ENCODE measurements at places on chromosomes 5 and 9.

DNA sequence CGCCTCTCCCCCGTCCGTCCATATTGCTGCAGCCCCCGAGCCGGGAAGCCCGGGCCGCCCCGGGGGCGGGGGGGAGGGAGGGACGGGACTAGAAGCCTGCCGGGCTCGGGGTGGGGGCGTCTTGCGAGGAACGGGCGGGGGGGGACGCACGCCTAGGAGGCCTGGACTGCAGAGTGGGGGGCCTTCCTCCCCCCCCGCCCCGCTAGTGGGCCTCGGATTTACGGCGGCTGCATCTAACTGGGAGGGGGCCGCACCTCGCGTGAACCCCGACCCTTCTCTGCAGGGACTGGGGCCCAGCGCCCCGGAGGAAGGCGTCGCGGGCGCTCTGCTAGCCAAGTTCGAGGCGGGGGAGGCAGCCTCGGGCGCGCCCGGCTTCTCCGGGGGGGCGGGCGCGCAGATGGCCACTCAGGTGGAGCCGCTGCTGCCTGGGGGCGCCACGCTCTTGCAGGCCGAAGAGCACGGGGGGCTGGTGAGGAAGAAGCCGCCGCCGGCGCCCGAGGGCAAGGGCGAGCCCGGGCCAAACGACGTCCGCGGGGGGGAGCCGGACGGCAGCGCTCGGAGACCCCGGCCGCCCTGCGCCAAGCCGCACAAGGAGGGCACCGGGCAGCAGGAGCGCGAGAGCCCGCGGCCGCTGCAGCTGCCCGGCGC, at the start of gene LARP1:
LARP1 (plus strand) TSS at position 17 of the 648 bp plus-strand sequence; CDS start at position 398, 381 bp downstream.
- peak; percentile 31 for DNase-seq

GRCh38 chr5:128284236-128284635, 200.7 kb downstream of the SLC12A2 start:
- no peak for DNase-seq

DNA sequence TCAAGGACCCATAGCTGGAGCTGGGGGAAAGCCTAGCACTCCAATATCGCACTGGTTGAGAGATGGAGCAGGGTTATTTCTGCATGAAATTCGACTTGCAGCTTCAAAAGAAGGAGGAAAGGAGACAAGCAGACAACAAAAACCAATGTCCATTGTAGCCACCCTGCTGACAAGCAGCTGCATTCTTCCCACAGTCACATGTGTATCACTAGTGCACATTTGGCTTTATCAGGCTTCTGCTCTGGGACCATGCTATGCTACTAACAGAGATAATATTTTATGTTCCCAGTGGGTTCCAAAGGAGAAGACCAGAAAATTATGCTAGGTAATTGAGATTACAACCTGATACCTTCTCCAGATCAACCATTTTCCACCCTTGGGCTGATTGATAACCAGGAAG, 59.7 kb downstream of the MFAP3 start:
- no peak for DNase-seq

DNA sequence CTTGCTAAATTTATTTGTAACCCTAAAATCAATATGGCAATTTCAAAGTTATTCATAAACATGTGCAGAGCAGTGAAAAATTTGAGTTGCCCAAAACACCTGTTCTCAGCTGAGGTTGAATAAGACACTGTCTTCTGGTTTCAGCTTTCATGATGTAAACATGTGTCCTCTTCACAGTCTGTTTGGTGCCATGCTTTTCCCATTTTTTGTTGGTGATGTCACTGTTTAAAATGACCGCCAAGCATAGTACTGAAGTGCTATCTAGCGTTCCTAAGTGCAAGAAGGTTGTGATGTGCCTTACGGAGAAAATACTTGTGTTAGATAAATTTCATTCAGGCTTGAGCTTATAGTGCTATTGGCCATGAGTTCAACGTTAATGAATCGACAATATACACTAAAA, 580.8 kb downstream of the ACTL7B start:
- DNase-seq, result no peak

GRCh38 chr9:130212543-130213297, 40.5 kb downstream of the NCS1 start:
- DNase-seq, result no peak

DNA sequence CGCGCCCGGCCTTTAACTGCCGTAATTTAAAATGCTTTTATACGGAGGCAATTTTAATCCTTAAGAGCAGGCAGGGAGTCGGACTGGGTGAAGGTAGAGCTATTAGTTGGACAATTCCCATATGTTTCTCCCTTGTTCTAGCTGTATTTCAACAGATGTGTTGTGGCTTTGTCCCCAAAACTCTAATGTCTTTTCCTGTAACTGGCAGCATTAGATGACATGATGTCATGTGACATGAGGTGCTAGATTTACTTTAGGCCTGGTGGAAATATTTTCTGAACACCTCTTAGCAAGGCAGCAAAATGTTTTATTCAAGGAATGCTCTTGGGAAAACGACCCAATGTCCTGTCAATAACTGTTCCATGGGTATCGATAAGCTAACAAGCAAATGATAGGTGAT, 8.5 kb downstream of the MYO10 start:
- DNase-seq, result no peak

GRCh38 chr9:110820381-110820780, 151.8 kb downstream of the MUSK start:
- no peak for DNase-seq

DNA sequence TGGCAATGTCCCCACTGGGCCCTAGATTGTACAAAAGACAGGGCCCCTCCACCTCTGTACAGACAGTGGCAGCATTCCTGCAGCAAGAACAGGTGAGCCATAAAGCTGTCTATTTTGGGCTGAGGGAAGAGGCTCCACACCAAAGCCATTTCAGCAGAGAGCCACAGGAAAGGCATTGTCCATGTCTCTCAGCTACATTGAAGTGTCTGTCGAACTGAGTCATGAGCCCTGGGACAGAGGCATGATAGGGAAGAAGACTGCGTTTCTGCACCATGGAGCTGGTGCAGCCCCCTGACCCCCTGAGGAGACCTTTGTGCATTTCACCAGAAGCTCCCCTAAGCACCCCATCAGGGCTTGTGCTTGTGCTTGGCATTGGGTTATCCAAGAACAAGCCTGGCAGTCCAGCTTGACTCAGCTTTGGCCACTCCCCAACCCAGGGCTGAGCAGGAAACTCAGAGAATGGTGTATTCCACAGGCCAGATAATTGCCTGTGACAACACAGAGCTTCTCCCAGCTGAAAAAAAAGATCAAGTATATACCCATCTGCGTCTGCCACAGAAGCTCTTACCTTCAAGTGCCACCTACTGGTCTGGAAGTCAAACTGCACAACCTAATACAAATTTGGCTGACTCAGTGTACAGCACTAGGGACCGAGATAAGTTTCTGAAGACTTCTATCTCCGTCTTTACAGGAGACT, 5.9 kb upstream of the FRMD3 start:
- DNase-seq, result peak; percentile 47

DNA sequence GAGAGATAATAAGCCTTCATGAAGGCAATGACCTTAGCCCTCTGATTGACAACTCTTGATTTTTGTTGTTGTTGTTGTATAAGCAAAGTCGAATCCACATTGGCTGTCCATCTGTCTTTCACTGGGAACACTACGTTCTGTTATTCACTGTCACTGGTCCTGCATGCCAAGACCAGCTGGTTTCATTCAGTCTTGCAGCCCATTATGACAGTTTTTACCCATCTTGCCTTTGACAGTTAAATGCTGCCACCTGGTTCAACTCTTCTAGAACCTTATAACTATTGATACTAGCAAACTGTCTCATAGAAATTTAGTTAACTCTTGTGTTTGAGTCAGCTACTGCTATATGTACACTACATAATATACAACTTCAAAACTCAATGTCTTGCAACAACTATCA, 382.3 kb upstream of the CDH10 start:
- DNase-seq, result no peak

GRCh38 chr5:87368601-87369000, 44.1 kb downstream of the CCNH start:
- DNase-seq, result no peak

DNA sequence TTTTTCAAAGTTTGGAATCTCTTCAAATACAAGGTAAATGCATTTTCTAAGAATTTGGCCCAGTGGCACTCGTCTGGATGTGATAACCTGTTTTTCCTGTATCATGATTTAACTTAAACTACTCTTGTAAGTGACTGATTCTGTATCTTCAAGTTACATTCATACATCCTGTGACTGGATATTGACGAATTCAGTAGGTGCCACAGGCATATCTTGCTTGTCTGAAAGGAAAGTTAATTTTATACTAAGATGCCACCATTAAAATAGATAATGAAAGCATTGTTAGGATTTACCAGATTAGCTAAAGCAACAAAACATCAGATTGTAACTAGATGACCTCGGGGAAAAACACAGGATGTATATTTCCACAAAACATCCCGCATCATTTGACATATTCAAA, 175.3 kb upstream of the ZNF608 start:
- DNase-seq, result no peak

DNA sequence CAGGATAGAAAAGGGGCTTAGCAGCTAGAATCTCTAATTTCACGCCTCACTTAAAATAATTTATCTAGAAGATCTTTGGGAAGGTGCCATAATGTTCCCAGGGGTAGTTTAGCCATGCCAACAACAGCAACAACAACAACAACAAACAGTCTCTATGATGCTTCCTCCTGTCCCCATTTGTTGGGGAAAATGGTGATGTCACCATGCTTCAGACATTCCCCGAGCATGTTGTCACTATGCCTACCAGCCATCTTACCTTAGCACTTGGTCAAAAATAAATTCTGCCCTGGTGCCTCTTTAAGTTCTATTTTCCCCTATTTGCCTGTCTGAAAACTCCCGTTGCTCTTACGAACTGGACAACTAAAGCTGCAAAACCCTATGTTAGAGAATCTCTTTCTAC, 76.6 kb downstream of the KCNN2 start:
- no peak for DNase-seq

DNA sequence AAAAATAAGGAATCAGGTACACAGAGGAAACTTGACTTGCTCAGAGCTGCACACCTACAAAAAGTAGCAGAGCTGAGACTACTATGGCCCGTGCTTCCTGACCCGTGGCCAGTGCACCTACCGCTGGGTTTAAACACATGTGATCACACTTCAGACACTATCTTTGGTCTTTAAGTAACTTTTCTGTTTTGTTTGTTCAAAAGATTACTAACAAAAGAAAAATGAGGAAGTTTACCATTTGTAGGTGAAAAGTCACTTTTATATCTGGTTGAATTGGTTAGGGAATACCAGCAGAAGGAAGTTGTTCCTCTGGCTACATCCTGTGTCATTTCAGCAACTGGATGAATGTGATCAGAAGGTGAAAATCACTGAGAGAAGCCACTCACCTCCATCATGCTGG, 6.5 kb upstream of the SYK start:
- no peak for DNase-seq

GRCh38 chr5:66906021-66906420, 290.6 kb downstream of the CD180 start:
- DNase-seq, result no peak

- no peak for DNase-seq
Observed at GRCh38 chr5:149257889-149258705, 13.6 kb upstream of the AFAP1L1 start.

DNA sequence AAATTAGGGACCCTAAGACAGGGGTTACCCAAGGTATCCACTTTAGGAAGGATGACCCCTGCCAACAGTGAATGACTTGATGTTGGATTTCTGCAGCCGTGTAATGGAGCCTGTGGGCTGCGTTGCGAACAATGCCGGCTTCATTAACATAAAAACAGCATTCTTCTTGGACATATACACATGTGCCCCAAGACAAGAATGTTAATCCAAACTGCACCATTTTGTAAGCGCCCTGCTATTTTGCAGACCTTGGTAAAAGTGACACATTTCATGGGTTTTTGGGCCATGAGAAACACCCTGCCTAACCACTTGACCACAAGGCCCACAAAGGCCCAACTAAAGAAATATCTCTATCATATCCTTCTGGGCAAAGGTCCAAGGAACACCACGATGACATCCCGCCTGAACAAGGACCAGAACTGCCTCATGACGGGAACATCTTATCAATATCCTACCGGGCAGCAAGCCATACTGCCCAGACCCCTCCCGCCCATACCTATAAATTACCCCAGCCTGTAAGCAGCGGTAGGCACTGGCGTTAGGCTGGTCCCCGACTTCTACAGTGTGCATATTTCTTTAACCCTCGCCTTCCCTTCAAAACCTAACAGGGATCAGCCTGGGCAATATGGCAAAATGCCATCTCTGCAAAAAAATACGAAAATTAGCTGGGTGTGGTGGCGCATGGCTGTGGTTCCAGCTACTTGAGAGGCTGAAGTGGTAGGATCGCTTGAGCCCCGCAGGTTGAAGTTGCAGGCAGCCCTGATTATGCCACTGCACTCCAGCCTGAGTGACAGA, 9.7 kb upstream of the PDCD1LG2 start:
- DNase-seq, result no peak

DNA sequence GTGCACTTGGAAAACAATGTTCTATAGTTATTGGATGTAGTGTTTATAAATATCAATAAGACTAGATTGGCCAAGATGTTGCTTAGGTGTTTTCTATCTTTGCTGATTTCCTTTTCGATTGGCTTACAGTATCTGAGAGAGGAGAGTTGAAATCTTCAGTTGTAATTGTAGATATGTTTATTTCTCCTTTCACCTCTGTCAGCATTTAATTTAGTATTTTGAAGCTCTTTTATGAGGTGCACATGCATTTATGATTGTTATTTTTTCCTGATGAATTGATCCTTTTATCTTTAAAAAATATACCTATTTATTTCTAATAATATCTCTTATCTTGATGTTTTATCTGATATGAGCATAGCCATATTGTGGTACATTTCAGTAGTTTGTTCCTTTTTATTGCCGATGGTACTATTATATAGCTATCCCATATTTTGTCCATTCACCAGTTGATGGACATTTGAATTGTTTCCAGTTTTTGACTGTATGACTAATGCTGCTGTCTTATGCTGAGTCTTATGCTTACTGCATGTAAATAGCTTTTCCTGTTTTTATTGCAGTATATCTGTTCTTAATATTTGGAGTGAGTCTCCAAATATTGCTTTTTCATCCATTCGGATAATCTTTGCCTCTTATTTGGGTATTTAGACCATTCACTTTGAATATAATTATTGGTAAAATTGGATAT, 34.7 kb downstream of the ERCC6L2 start:
- DNase-seq, result no peak

GRCh38 chr5:133510634-133511262, 101.6 kb downstream of the FSTL4 start:
- no peak for DNase-seq

- DNase-seq, result no peak
Observed at GRCh38 chr9:111838439-111838838, 43.7 kb upstream of the SHOC1 start.

- DNase-seq, result no peak
Observed at GRCh38 chr5:143261748-143262392, 141.6 kb downstream of the NR3C1 start.

- DNase-seq, result no peak
Observed at GRCh38 chr9:98564714-98565113, 144.0 kb downstream of the GABBR2 start.

DNA sequence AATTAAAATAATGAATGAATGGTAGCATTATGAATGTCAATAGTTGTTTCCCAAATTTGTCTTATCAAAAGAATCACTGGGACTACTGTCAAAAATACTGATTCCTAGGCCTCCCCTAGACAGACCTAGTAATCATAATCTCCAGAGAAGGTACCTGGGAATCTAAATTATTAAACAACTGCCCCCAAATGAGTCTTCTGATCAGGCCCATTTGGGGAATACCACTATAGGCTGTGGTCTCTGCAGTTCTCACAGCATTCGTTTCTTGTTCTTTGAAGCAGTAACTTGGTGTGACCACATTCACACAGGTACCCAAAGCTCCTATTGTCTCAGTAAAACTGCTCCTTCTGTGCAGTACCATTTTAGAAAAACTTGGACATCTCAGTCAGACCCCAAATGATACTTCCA, 230.9 kb downstream of the PIK3R1 start:
- no peak for DNase-seq

- DNase-seq, result no peak
Observed at GRCh38 chr5:75823811-75824210, 106.6 kb upstream of the POC5 start.

- DNase-seq, result no peak
Observed at GRCh38 chr9:120184266-120184665, 395.7 kb downstream of the CDK5RAP2 start.
